GM12865 (cell line): ENCODE measurements at places on chromosomes 6 and 20.

DNA sequence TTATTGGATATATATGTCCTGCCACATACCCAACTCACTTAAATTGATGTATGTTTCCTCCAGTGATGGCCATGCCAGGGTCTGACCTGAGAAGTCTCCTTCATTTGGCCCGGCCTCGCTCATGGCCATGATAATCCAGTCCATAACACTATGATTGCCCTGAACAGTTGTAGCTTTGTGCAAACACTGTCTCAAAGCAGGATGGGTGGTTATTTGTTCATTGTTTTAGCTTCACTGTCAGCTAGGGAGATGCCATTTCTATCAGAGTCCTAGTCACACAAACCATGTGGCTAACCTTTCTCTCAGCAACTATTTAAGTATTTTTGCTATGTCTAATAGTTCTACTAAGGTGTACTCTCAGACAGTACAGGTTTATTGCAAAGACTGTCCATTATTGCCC, 47.6 kb upstream of the ZNF337 start:
- DNase-seq: no peak

DNA sequence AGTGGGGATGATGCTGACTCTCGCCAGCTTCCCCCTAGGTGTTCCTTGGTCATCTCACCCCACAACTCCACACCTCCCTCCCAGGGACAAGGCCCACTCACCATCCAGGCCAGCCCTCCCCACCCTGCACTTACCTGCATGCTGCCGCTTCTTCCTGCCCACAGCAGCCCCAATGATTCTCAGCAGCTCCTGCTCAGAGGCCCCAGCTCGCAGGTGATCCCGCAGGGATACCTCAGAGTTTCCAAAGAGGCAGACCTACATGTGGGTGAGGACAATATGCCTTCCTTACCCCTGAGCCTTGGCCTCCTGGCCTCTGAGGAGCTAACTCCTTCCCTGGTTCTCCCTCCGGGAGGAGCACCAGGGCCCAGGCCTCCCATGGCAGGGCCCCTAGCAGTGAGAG, 24.6 kb downstream of the MOCS1 start:
- DNase-seq: no peak

- no peak for DNase-seq
Measured at GRCh38 chr20:23096986-23097520, 10.9 kb upstream of the CD93 start.

GRCh38 chr20:13770141-13770540, 14.6 kb downstream of the ESF1 start:
- no peak for DNase-seq

DNA sequence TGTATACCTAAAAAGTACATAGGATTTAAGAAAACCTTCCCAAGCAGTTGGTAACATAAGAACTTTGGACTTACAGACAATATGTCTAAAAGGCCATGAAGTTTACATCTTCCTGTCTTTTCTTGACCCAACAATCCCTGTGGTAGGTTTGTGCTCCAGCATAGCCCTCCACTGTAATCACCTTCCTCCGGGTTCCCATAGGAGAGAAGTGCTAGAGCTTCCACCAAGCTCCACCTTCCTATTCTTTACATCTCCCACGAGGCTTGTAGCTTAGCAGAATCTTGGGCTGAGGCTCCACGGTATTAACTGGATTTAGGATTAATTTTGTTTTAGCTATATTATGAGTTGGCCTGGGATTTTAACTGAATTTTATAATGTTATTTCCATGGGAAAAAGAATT, 23.3 kb downstream of the ADGRG6 start:
- DNase-seq: no peak

- DNase-seq: no peak
Measured at GRCh38 chr6:75604294-75604693, 2.6 kb downstream of the SENP6 start.

DNA sequence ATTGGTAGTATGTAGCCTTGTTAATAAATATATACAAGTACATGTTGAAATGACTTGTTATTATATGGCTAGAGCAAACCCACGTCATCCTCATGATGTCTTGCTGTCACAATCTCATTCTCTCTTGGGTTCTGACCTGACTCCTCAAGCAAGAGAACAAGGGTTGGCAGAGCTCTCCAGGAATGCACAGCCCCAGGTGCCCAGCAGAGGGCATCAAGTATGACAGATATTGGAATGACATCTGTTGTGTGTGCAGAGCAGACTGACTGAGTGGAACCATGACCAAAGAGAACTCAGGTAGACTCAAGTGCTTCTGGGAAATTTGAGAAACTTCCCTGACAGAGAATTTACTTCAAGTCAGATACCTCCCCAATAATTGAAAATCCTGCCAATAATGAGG, 90.6 kb downstream of the PAX1 start:
- peak; percentile 10 for DNase-seq

DNA sequence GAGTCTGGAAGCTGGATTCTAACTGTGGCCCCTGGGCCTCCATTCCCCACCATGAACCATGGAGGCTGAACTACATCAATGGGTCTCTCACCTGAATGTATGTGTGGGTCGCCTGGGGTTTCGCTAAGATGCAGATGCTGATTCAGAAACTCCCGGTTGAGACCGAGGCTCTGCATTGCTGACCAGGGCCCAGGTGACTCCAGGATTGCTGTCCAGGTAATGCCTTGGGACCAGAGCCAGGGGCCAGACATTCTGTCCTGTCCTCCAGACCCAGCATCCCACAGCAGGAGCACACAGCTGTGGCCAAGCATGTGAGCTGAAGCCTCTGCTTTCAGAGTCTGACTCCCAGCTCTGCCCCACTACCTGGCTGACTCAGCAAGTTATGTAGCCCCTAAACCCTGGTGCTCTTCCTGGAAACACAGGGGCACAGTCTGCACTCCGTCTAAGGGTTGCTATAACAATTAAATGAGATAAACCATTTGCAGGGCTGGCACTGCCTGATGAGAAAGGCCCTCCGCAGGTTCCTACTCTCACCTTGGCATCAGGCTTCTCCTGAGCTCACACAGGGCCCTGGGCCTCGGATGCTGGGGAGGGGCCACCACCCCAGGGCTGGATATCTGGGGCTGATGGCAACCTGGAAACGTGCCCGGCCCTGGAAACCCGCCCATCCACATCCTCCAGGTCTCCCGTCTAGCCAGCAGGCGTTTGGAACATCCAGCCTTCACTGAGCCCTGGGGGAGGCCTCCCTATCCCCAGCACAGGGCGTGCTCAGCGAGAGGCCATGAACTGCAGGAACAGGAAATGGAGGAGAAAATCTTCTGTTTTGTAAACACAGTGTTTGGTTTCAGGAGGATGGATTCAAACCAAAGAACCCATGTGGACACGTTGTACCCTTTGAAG, 175.7 kb downstream of the DLL1 start:
- no peak for DNase-seq

- DNase-seq: no peak
Measured at GRCh38 chr6:124123617-124124209, 320.0 kb downstream of the NKAIN2 start.

DNA sequence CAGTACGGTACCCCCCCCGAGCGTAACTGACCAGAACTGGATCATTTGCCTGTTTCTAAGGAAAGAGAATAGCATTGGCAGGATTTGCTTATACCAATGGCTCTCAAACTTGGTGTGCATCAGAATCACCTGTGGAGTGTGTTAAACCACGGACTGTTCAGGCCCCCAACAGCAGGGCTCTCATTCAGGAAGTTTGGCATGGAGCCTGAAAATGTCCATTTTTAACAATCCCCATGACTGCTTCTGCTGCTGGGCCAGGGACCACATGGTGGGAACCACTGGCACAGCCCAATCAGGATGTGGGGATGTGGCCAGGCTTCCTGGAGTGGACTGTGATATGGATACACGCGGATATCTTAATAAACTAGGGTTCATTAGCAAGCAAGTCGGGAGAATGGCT, 53.9 kb downstream of the GTF2H5 start:
- no peak for DNase-seq

DNA sequence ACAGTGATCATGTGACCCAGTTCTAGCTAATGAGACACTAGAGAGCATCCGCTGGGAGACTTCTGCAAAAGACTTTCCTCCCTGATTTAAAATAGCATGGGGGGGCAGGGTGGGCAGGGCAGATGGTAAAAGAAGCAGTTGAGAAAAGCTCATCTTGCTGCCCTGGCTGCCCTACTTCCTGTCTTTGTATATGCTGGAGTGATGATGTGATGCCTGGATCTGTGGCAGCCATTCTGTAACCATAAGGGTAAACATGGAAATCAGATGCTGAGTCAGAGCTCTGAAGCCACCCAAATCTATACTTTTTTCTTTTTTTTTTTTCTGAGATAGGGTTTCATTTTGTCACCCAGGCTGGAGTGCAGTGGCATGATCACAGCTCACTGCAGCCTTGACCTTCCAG, 25.4 kb downstream of the ZFP64 start:
- no peak for DNase-seq

GRCh38 chr6:52284131-52284459, 447 bp downstream of the MCM3 start:
- peak; percentile 74 for DNase-seq

- DNase-seq: no peak
Measured at GRCh38 chr6:117739869-117740268, 64.6 kb downstream of the NUS1 start.
